ENCODE measurements at places on chromosomes 13 and 19.

DNA sequence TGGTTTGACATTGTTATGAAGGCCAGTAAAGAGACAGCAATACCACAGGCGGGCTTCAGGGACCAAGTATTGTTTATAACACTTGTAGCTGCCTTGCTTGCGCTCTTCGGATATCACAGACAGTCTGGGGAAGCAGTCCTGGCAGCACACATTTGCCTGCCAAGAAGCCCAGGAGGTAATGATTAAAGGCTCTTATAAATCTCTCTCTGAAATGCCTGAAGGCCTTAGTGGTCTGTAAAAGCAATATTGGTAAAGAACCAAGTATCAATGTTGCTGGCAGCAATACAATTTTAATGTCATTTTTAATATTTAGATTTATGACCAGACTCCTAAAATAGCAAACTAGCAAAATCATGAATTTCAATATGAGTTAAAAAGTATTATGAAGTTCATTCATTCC lies 1312.4 kb downstream of the PCDH9 start:
- no peak for DNase-seq

- DNase-seq, result no peak
Measured at GRCh38 chr13:29336356-29336755, 259.1 kb downstream of the SLC7A1 start.

DNA sequence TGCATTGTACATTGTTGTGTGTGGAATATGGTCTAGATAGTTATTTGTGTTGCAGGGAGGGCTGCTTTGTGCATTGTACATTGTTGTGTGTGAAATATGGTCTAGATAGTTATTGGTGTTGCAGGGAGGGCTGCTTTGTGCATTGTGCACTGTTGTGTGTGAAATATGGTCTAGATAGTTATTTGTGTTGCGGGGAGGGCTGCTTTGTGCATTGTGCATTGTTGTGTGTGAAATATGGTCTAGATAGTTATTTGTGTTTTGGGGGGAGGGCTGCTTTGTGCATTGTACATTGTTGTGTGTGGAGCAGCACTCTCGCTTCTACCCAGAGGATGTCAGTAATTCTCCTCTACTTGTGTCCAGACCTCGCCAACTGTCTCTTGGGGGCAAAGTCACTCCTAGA lies 36.3 kb upstream of the ZNF835 start:
- no peak for DNase-seq

GRCh38 chr19:45218911-45219743 lies 26.1 kb downstream of the EXOC3L2 start:
- no peak for DNase-seq

DNA sequence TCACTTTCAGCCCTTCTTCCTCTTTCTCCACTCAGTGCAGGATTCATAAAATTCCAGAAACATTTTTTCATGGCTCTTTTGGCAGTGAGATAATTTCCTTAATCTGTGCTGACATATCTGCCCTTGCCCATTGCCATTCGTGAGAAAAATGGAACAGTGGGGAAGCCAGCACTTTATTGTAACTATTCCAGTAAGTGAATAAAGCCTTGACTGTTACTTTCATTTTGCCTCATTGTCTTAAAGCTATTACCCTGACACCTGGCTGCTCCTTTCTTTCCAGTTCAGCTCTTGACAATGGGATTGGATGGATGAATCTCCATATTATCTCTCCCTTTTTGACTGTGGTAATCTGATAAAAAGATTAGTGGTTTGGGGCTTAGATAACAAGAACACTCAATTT lies 1068.1 kb upstream of the PCDH20 start:
- DNase-seq, result no peak

DNA sequence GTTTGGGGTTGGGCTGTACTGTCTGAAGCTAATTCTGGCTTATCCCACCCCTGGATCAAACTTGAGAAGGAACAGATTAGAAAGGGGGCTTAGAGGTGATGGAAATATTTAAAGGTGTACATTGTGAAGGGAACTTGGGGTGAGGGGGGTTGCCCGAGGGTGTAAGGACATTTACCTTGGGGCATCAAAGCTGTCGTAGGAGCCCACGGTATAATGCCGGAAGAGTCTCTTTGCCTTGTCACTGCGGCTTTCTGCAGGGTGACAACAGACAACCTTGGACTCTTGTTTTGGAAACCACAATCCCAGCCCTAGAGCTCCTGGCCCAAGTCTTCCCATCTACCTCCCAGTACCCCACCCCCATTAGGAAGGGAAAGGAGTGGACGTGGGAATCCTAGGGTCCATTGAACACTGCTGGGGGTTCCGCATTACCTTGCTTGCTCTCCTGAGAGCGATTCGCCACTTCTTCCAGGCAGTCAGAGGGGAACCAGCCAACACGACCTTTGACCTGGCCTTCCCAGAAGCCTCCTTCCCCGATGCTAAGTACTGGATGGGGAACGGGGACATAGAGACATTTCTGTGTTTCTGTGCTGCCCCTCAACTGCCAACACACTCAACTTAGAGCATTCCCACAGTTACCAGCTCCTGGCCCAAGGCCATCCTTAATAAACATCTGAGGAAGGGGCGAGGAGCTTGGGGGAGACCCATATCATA lies 22.0 kb downstream of the SHANK1 start:
- no peak for DNase-seq
